Progenitor cell of endocrine pancreas (in vitro differentiated cells): ENCODE measurements at places on chromosomes 3 and 15.

DNA sequence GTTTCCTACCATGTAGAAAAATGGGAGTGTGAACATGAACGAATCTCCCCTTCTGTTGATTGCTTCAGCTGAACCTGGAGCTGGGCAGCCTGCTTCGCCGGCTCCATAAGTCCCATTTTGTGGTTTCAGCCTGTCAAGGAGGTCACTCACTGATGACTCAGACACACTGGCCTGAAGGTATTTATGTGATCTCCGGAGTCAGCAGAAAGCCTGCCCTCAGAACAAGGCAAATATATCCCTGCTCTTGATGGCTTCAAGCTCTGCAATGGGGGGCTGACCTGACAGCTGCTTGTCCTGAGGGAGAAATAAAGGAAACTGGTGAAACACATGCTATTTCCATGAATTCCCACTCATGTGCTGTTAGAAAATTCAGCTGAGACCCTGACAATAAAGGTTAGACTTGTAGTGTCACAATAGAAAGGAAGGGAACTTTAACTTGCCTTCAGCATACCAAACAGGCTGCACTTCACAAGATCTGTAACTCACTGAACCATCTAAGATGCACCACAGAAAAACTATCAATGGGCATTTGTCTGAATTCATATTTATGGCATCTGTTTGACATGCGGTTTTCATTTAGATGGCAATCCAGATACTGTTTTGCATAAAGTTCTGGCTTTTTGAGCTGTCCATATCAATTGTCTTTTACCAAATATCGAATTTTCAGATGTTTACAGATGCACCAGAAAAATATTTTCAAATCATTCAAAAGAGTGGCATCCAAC, 282.0 kb upstream of the VEPH1 start:
- DNase-seq, result no peak

DNA sequence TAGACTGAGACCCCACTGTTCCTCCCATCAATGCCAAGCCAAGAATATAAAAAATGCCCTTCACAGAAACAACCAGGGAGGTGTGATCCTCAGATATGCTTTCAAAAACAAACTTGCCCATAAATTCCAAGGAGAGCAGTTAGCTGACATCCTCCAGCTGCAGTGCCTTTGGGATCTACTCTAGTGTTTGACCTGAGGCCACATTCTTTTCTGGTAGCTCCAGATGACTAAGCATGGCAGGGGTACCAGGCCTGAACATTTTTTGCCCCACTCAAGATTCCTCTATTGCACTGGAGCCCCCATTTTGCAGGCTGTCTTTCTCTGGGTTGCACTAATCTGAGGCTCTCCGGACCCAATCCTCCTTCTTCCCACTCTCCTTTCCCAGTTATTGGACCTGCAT, 27.9 kb upstream of the ACP3 start:
- no peak for DNase-seq

DNA sequence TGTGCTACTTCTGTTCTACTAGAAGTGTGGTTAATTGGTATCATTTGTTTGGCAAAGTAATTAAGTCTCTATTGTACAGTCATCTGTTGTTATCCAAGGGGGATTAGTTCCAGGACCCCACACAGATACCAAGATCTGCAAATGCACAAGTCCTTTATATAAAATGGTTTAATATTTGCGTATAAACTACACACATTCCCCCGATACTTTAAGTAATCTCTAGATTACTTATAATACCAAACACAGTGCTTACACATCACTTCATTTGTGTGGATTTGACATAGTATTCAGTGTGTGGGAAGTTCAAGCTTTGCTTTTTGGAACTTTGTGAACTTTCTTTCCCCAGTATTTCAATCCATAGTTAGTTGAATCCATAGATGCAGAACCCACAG, 50.5 kb upstream of the ABI3BP start:
- no peak for DNase-seq

GRCh38 chr15:85554852-85555521, 174.6 kb downstream of the AKAP13 start:
- DNase-seq, result no peak

DNA sequence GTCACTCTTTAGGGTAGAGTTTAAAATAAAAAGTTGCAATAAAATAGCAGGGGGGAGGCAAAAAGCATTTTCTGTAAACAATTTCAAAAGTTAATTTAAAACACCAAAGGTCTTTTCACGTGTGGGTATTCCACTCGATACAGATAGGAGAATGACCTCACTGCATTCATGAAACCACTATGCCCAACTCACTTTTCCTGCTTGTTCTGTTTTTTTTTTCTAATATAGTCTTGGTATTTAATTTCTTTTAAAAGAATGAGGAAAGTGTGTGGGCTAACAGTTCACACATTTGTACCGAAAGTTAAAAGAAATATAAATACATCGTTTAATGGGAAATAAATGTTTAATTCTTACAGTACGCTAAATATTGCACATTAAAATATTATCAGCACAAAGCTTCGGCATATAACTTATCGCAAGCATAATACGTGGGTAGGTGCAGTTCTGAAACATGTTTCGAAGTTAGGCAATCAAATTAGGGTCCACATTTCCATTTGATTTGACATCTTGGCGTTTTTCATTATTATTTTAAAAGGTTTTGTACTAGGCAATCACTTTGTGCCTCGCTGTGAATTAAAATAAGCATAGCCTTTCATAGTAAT, 41.4 kb downstream of the VGLL4 start:
- DNase-seq, result no peak

- DNase-seq, result no peak
Observed at GRCh38 chr15:63206079-63206478, 16.7 kb downstream of the RAB8B start.

- no peak for DNase-seq
Observed at GRCh38 chr3:39086144-39086543, 21.3 kb downstream of the GORASP1 start.

DNA sequence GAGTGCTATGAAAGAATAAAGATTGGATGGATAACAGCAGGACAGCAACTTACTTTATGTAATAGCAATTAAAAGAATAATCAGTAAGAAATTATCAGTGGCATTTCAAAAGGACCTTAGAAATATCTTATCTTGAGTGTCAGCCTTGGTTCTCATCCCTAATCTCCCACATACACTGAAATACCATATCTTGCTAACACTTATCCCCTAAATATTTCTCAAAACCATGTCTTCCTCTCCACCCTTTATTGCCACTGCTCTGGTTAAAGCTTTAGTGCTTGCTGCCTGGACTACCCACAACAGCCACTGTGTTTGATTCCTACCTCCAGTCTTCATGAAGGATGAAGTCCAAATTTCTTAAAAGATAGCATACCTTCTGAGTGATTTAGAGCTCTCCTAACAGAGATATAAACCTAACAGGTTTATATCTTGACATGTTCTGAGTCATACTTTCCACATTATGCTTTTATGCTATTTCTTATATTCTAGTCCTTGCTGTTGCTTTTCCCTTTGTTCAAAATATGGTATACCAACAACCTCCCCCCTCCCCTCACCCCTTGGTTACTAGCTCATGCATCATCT, 202.8 kb downstream of the RSRC1 start:
- no peak for DNase-seq

DNA sequence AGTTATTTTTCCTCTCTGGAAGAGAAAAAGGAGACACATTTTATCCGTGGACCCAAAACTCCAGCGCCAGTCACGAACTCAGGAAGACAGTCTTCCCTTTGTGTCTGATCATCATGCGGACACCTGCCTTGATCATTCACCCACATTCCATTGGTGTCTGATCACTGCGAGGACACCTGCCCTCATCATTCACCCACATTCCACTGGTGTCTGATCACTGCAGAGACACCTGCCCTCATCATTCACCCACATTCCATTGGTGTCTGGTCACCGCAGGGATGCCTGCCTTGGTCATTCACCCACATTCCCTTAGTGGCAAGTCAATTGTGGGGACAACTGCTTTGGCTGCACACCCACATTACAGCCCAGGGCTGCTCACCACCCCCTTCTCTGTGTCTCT, 148.9 kb downstream of the ROBO1 start:
- DNase-seq, result no peak

- DNase-seq, result no peak
Observed at GRCh38 chr3:70352215-70352614, 39.8 kb upstream of the MDFIC2 start.

DNA sequence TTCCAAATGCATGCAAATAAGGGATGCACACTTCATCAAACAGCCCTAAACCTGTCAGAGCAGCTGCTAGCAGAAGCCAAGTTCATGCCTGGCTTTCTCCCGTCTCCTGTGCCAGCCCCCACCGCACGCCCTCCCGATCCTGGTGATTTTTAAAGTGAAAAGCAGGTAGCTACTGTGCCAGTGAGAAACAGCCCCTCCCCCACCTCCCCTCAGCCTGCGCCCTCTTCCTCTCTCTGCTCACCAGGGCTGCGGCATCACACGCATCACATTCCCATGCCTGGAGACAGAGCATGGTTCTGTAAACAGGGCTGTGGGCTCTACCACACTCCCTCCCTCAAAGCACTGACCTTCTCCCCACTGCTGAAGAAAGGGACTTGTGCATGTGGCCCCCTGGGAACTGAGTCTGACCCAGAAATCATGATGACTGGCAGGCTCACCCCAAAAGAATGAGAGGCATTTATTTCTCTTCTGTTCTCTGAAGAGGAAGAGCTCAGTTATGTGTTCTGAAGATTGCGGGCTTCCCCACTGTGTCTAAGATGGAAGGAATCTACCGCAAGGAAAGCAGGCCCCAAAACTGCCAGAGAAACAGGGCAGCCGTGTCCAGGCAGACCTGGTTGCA, 14.5 kb upstream of the SLC6A1 start:
- no peak for DNase-seq

DNA sequence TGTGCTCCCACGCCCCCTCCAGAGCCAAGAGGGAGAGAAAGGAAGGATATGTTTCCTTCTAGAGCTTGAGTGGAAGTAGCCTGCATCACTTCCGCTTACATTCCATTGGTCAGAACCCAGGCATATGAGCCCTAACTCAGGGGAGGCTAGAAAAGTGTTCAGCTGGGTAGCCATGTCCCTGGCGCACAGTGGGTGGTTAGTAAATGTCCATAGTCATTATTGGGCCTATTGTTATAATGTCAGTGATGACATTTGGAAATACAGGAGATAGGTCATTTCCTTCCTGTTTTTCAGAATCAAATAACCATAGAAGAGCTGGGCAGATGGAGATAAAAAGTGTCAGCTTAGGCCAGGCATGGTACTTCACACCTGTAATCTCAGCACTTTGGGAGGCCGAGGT, 27.3 kb downstream of the CD276 start:
- no peak for DNase-seq

- DNase-seq, result no peak
Observed at GRCh38 chr3:128884992-128885391, 5.6 kb downstream of the ACAD9 start.

DNA sequence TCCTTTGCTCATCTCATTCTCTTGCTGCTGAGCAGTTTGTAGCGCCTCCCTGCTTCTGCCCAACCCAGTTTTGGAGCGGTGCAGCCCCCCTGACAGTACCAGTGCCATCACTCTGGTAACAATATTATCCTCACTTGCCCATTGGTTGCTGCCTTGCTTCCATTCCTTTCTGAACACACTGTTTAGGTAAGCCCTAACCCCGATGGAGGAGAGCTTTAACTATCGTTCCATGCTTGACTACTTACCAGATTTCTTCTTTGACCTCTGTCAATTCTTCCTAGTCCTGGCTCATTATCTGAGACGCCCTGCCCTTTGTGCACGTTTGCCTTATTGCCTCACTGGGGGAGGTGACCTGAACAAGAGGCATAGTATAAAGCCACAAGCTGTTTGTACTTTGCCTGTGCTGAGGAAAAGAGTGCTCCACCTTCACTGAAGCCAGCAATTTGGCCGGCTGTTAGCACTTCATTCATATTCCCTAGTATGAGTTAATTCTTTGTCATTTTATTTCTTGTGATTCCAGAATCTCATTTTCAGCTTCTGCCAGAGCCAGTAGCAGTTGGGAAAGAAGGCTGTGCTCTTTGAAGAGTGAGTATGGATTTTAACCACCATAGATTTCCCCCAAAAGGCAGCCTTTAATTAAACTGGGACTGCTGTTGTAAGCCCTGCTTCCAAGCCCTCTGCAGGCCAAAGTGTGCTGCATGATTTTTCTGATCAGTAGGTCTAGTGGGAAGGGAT, 11.9 kb downstream of the ABHD6 start:
- no peak for DNase-seq
